ENCODE measurements at places on chromosomes 3 and 15.

GRCh38 chr3:8668216-8668615, 23.6 kb upstream of the SSUH2 start:
- DNase-seq = no peak

GRCh38 chr15:55353025-55353424, 34.0 kb downstream of the PIGB start:
- DNase-seq = no peak

DNA sequence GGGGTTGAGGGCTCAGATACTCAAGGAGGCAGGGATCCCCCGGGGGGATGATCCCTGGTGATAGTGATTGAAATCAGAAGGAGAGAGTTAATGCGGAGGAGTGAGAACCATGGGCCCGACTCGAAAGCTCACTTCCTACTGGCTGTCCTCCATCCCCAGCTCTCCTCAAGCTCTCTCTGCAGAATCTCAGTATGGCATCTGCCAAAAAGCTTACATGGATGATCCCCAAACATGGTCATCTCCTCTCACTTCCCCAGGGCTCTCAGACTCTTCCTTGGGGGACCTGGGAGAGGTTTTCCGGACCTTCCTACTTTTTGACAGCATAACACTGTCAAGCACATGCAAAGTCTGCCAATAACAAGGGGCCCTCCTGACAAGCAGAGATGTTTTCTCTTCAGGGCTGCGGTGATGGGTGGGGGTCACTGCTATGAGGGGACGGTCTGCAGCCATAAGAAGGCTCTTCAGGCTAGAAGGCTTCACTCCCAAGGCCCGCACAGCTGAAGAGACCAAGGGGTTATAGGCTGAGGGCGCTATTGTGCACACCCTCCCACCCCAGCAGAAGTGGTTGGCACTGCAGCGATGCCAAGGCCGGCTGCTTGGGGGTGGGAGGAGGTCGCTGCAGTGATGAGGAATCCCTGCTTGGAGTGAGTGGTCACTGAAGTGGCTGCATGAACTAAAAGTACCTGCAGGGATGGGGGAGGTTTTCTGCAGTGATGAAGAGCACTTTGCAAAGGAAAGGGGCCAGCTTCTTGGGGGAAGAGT, 828 bp upstream of the VWA5B2 start:
- DNase-seq = no peak

GRCh38 chr3:117602058-117602644, 892.6 kb downstream of the TUSC7 start:
- no peak for DNase-seq

DNA sequence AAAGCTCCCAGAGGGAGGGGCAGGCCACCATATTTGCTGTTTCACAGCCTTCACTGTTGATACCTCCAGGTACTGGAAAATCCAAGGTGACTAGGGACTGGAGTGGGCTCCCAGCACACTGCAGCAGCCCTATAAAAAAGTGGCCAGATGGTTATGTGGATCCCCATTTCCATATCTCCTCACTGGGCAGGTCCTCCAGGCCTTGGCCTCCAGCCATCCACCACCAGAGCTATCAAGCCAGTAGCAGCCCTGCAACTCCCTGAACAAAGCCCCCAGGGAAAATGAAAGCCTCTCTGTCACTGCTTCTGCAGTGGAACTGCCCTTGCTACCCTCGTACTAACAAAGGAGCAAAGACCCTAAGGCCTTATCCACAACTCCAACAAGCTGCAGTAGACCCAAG, 58.4 kb downstream of the ILDR1 start:
- DNase-seq = no peak
